ENCODE measurements at places on chromosomes 11 and 22.
A peak's percentile ranks its signal among the peaks of the same experiment; 100 is the strongest.

DNA sequence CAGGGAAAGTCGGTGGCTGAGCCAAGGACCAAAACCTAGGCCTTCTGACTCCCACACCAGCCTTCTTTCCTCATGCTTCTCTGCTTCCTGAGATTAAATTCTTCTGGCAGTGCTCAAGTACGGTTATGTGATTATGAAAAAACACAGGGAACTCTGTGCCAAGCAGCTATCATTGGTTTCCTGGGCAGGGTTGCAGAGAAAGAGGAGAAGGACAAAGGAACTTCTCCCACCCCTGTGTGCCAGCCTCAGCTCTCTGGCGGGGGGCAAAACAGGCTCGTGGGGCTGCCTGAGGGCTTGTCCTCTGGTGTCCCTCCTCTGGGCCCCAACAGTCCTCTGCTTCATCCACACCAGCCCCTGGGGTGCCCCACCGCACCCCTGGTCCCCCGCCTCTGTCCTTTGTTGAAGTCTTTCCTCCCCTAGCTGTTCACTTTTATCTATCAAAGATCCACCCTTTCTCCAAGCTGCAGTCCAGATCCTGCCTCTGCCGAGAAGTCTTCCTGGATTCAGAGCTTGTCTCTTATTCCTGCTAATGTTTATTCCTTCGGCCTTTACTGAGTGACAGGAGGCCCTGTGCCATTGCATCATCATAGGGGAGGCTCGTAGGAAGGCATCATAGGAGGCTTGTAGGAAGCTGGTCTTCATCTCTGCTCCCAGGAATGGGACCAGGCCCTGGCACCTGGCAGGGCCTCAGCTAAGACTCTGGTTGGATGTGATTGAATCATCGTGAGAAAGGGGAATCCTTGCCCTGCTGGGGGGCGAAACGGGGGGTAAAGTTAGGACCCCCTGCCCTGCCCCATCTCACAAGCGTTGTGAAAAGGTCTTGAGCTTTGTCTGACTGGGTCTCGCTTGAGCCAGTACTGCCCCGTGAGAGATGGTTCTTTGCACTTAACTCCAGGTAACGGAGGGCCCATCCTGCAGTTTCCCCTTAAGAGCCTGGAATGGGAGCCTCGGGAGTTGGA, 11.5 kb upstream of the FTH1 start:
- DNase-seq, result no peak

- no peak for DNase-seq
These were observed 32.1 kb downstream of the UQCR10 start for GRCh38 chr22:29799217-29799680.

DNA sequence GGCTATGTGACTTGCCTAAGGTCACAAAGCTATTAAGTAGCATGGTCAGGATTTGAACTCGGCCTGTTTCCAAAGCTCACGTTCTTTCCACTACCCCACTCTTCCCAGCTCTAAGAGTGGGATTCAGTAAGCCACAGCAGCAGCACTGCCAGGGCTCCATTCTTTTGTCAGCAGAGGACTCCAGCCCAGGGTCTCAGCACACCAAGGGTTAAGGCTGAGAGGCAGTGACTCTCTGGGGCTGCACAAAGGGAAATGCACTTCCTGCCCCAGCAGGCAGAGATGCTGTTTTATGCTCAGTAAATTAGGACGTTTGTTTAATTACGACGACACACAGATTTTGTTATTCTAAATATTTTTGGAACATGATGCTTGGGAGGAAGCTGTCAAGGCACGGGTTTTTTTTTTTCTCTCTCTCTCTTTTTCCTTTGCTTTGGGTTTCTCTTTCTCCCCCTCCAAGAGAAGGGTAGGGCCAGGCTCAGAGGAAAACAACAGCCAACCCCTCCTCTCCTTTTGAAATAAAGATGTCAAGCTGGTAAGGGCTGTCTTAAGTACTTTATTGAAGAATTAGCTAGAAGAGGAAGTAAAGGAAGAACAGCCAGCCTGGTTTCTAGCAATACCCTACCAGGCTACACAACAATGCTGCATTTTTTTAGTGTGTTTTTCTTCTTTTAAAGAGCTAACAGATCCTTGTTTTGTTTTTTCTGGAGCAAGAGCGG, 2.8 kb downstream of the MYH9 start:
- DNase-seq, result no peak

DNA sequence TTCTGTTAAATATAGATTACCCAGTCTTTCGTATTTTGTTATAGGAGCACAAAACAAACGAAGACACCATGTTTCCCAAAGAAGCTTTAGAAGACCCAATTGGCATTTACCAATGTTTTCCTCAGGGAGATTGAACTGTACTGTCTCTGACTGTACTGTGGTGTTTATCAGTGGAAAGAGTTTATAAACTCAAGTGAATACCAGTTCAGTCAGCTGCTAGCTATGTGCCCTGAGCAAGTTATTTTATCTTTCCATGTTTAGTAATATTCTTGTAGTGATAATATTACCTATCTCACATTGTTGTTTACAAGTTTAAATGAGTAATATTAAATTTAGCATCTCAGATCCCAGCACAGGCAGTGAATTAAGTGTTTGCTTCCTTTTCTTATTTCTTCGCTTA, 773.2 kb downstream of the KCNA4 start:
- no peak for DNase-seq

DNA sequence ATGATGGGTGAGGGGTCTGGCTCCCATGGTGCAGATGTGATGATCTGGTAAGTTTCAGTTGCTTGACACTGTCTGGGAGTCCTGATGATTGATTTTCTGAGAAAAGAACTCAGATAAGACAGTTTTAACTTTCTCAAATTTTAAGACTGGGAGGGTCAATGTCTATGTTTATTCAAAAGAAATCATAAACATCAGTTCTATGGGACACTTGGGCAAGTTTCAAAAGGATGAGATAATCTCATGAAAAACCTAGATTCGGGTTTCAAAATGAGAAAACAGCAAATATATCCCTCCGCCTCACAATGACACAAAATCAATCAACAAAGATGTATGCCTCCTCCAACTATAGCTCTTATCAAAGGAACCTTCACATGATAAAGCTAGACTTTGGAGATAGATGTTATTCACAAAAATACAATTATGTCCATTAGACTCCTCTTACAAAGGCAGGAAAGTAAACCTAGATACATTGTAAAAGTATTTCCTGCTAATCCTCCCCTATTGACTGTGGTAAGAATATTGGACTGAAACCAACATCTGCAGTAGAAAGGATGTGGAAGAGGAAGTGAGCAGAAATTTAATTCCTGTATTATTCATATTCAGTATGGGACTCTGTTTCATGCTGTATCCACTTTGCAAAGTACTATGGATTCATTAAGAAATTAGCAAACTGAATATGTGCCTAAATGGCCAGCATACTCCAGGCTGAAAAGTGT, 21.6 kb downstream of the SVIP start:
- peak; percentile 5 for DNase-seq

DNA sequence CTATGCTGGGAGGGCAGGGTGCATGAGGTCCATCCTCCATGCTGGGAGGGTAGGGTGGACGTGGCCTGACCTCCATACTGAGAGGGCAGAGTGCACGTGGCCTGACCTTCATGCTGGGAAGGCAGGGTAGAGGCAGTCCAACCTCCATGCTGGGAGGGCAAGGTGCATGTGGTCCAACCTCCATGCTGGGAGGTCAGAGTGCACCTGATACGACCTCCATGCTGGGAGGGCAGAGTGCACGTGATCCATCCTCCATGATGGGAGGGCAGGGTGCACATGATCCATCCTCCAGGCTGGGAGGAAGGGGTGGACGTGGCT, 622.2 kb downstream of the BRD1 start:
- no peak for DNase-seq

DNA sequence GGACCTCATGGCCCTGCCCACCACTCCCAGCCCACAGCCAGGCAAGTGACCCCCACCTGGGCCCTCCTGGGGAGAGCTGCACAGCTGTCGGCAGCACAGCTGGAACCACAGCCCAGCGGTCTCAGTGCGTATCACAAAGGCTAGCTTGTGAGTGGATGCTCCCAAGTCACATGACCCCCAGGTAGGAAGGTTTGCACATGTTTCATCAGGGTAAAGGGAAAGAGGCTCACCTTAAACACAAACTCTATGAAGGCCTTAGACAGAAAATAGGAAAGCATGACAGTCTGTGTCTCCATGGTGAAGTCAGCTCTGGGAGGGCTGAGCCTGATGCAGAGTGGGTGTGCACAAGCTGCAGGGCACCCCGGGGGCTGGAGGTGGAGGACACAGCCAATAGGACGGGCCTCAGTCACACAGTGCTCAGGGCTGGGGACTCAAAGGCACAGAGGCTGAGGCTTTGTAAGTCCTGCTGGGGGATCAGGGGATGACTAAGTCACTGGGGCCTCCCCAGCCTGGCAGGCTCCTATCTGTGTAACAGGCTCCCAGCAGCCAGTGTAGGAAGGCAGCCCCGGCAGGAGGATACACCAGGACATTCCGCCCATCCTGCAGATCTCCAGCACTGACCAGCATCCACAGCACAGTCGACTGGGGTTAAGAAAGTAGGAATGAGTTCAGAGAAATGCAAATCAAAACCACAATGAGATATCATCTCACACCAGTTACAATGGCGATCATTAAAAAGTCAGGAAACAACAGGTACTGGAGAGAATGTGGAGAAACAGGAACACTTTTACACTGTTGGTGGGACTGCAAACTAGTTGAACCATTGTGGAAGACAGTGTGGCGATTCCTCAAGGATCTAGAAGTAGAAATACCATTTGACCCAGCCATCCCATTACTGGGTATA, 22.0 kb downstream of the CELSR1 start:
- no peak for DNase-seq

GRCh38 chr22:25482868-25483639, 81.4 kb upstream of the GRK3 start:
- DNase-seq, result no peak

DNA sequence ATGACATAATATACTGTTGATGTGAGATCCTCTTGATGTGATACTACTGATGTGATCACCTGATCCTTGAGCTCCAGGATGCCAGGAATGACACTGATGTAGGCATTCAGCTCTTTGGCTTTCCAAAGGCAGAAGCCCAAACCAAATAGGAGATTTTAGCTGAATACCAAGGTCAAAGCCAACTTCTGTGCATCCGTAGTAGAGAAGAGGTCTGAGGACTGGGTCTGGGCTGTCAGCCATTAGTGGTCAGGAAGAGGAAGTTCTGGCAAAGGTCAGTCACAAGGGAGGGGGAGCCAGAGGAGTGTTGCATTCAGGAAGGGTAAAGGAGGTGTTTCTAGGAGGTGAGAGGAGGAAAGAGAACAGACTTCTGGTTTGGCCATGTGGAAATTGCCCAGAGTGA, 53.4 kb upstream of the PARVG start:
- DNase-seq, result no peak

- DNase-seq, result no peak
These were observed 22.2 kb downstream of the NUP50 start for GRCh38 chr22:45185718-45186514.

DNA sequence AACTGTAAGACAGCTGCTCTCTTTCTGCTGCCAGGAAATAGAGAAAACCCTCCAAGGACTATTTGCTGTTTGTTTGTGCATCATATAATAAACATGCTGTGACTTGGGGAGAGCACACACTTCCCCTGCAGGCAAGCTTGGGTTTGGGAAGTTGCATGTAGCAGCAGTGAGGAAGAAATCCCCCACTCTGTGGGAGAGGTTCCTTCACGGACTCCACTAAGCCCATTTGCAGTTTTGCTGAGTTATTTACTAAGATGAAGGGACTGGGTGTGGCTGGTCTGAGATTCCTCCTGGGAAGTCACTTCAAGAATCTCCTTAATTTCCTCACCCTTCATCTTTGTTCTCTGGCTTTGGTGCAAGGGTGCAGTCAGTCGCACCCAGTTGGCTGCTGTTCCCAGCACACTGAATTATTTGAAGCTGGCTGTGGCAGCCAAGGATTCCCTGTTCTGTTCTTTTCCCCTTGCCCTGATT, 104.9 kb downstream of the ARFGAP2 start:
- DNase-seq, result no peak

- DNase-seq, result no peak
These were observed 114.4 kb downstream of the PTPRJ start for GRCh38 chr11:48094643-48095339.

GRCh38 chr11:3929232-3929631, 73.8 kb downstream of the STIM1 start:
- no peak for DNase-seq

- DNase-seq, result no peak
These were observed 79.5 kb downstream of the UBASH3B start for GRCh38 chr11:122734848-122735496.

- no peak for DNase-seq
These were observed 16.2 kb downstream of the GRAMD4 start for GRCh38 chr22:46636221-46637002.

DNA sequence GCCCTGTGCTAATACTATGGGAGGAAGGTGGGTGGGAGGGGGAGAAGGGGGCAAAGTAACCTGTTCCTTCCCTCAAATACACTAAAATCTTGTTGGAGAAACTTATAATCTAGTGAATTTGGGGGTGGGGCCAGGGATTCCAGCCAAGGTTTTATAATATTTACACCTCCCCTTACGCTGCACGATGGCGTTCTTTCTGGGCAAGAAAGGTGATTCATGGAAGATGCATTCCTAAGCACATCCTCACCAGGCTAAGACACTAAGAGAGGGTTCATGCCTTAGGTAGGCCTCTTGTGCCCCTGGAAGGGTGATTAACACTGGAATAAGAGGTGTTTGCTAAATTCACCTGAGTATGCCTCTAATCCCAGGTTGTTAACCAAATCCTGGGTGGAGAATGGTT, 82.6 kb downstream of the BARX2 start:
- DNase-seq, result no peak

DNA sequence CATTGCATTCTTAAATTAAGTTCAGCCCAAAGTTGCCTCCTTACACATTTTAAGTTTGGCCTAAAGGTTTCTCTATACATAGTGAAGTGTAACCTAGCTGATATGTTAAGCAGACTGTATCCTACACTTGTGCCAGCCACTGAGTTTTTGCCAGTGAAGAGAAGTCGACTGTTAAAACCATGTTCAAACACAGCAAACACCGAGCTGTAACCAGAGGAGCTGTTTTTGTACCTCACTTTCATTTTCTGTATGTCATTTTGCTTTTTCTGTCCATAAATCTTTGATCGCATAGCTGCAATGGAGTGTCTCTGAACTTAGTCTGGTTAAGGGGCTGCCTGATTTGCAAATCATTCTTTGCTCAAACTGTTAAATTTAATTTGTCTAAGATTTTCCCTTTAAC, 403.7 kb downstream of the LUZP2 start:
- DNase-seq, result no peak

DNA sequence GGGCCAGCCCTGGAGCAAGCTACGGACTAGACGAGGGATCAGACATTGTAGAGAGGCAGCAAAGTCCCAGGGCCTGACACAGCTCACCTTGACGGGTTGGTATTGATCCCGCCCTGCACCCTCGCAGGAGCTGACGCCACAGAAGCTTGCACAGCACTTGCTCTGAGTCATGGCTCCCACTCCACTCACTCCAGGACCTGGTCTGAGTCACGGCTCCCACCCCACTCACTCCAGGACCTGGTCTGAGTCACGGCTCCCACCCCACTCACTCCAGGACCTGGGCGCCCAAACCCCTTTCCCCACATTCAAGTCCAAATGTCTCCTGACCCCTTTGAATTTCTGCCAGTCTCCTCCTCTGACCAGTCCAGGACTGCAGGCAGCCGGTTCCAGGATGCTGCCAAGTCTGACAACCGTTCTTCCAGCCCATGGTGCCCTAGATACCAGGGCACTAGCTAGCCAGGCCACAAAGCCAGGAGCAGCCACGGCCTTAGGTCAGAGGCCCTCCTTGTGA, 6.0 kb upstream of the PNPLA5 start:
- no peak for DNase-seq

- no peak for DNase-seq
These were observed 6.9 kb downstream of the BCR start for GRCh38 chr22:23187211-23187610.

GRCh38 chr22:35547987-35548721, 7.5 kb downstream of the RASD2 start:
- DNase-seq, result no peak

GRCh38 chr11:131749101-131749500, 378.7 kb downstream of the NTM start:
- DNase-seq, result peak; percentile 80

GRCh38 chr11:46331282-46331984, 15.8 kb upstream of the DGKZ start:
- no peak for DNase-seq
